Mammary microvascular endothelial cell (primary cell): ENCODE measurements at places on chromosomes 12 and 14. TPM values are rescaled to one million over a fixed set of nuclear protein-coding genes. Genes with fewer than 3 reads are reported as not detected.

The GPHB5 gene
- total RNA-seq = not detected in 2 replicates

The LRCOL1 gene
- total RNA-seq = not detected in 2 replicates

The GALC gene
- total RNA-seq = 10.6 and 11.7 TPM in 2 replicates

The FOXM1 gene
- total RNA-seq = 65.2 and 67.2 TPM in 2 replicates

The PACS2 gene
- 53.4 and 61.7 TPM in 2 replicates for total RNA-seq

The TAS2R9 gene
- not detected in 2 replicates for total RNA-seq

The TUNAR gene
- total RNA-seq = not detected in 2 replicates

The REP15 gene
- total RNA-seq = 2.1 and 4.7 TPM in 2 replicates

The PGF gene
- total RNA-seq = 92.6 and 124 TPM in 2 replicates

The GAS2L3 gene
- 25.5 and 25.6 TPM in 2 replicates for total RNA-seq

The LYSET gene
- 12.9 and 17.7 TPM in 2 replicates for total RNA-seq

The SETD1B gene
- total RNA-seq = 3.3 and 4.9 TPM in 2 replicates

The TTC7B gene
- total RNA-seq = 60.6 and 66.4 TPM in 2 replicates

The FOXN4 gene
- not detected in 2 replicates for total RNA-seq

The GRIN2B gene
- total RNA-seq = not detected in 2 replicates

The HRK gene
- not detected in 2 replicates for total RNA-seq

The AQP6 gene
- not detected in 2 replicates for total RNA-seq

The OASL gene
- 7.7 and 11.3 TPM in 2 replicates for total RNA-seq

The RND1 gene
- 4.1 and 5.3 TPM in 2 replicates for total RNA-seq

The LALBA gene
- total RNA-seq = not detected in 2 replicates

The SUSD6 gene
- 14.8 and 15.7 TPM in 2 replicates for total RNA-seq

The PTPRQ gene
- total RNA-seq = not detected in 2 replicates

The SLCO1B3 gene
- total RNA-seq = not detected in 2 replicates

The BCL11B gene
- 0.13 TPM in 1 of 2 replicates, not detected in the other for total RNA-seq

The TAS2R7 gene
- not detected in 2 replicates for total RNA-seq

The KRT84 gene
- not detected in 2 replicates for total RNA-seq

The AMDHD1 gene
- total RNA-seq = not detected in 2 replicates

The MMP19 gene
- total RNA-seq = 2.3 and 3.5 TPM in 2 replicates

The MAP3K9 gene
- total RNA-seq = not detected in 2 replicates

The KRT74 gene
- not detected in 2 replicates for total RNA-seq

The GALNT8 gene
- not detected in 2 replicates for total RNA-seq

The NRIP2 gene
- total RNA-seq = not detected in 2 replicates

The KRT73 gene
- total RNA-seq = not detected in 2 replicates

The PPM1H gene
- 1.5 and 3.1 TPM in 2 replicates for total RNA-seq

The EML5 gene
- total RNA-seq = 0.05 and 0.13 TPM in 2 replicates

The FUT8 gene
- total RNA-seq = 15.6 and 17.6 TPM in 2 replicates

The FAM90A1 gene
- total RNA-seq = 0.10 TPM in 1 of 2 replicates, not detected in the other

The RPS6KL1 gene
- total RNA-seq = 11.1 and 14.0 TPM in 2 replicates

The KRT6C gene
- not detected in 2 replicates for total RNA-seq

The FERMT2 gene
- total RNA-seq = 115 and 121 TPM in 2 replicates

The AKT1 gene
- total RNA-seq = 129 and 135 TPM in 2 replicates

The KRT77 gene
- not detected in 2 replicates for total RNA-seq

The CAPZA3 gene
- not detected in 2 replicates for total RNA-seq

The SYNDIG1L gene
- total RNA-seq = not detected in 2 replicates

The KCNA5 gene
- total RNA-seq = not detected in 2 replicates

The COX8C gene
- not detected in 2 replicates for total RNA-seq

The CIROP gene
- total RNA-seq = not detected in 2 replicates

The PITPNM2 gene
- total RNA-seq = 13.0 and 13.7 TPM in 2 replicates

The RNASE3 gene
- not detected in 2 replicates for total RNA-seq

The RTN1 gene
- total RNA-seq = 0.25 and 0.87 TPM in 2 replicates

The FZD10 gene
- total RNA-seq = not detected in 2 replicates
